Body of pancreas (tissue), 4 donors: ENCODE measurements at places on chromosomes 2 and 18. TPM values are rescaled to one million over a fixed set of nuclear protein-coding genes. Genes with fewer than 3 reads are reported as not detected.
A peak's percentile ranks its signal among the peaks of the same experiment; 100 is the strongest.

DNA sequence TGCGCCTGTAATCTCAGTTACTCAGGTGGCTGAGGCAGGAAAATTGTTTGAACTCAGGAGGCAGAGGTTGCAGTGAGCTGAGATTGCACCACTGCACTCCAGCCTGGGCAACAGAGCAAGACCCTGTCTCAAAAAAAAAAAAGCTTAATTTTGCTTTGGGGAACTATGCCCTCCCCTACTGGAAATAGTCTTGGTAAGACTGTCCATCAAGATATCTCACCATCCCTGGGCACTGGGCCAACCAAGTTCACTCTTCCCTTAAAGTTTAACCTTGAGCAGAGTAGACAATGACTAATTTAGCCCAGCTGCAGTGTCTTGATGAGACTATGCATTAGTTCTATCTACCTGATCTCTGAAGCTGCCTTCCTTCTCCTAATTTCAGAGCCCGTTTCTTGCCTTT, 44.7 kb downstream of the ASXL2 start:
- no peak for DNase-seq
- H3K4me1 ChIP-seq = peaks cover 21% of the 10 kb centered on the region
- no peaks in the 10 kb centered on the region for H3K27me3 ChIP-seq

GRCh38 chr2:55916473-55917049, 7.0 kb downstream of the EFEMP1 start:
- DNase-seq = no peak
- H3K27me3 ChIP-seq = no peaks in the 10 kb centered on the region
- H3K4me3 ChIP-seq = no peak overlapping the region
- H3K4me1 ChIP-seq = no peaks in the 10 kb centered on the region
- no peaks in the 10 kb centered on the region for H3K36me3 ChIP-seq

DNA sequence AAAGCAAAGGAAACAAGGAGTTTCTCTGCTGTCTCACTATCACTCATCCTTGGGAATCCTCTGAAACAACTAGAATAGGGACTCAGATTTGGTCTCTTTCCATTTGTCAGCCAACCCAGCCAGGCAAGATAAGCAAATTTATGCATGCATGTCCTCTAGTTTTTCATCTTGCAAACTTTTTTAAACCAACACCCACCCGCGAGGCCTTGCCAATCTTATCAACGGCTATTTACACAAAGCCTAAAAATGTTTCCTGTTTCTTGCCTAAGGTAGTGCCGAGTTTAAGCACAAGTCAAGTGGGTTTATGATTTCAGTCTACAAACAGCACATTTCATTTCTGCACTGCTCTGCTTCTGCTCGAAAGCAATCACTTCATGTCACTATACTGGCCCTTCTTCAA, 240.9 kb downstream of the STK39 start:
- peaks cover 10% of the 10 kb centered on the region for H3K4me1 ChIP-seq
- no peak overlapping the region for H3K4me3 ChIP-seq
- no peak for DNase-seq
- no peaks in the 10 kb centered on the region for H3K36me3 ChIP-seq
- no peaks in the 10 kb centered on the region for H3K27me3 ChIP-seq
- H3K27ac ChIP-seq = no peak overlapping the region

- H3K36me3 ChIP-seq = no peaks in the 10 kb centered on the region
- peak; percentile 68 for DNase-seq
- H3K27ac ChIP-seq = peak overlapping the region; percentile 2
Measured at GRCh38 chr2:100882645-100883613, 63.0 kb downstream of the NPAS2 start.

DNA sequence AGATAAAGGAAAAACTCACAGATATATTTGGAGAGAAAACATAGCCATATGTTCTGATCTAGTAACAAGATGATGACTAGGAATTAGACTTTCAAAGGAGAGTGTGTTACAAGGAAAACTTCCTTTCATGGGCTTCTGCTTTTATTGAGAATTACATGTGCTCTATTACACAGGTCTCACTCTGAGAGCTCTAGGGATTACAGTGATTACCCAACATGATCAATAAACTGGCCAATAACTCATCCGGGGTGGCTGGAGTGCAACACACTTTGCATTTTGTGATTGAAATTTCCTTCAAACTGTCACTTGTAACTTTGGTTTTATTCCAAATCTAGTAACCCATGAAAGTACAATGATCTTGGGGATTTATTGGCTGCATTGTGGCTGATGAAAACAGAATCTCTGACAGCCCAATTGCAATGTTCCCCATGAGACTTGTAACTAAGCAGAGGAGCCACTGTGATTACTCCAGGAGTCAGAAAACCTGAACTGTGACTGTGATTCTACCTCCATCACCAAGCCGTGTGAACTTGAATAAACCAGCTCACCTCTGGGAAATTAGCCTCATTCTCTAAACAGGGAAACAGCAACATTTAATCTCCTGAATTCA, 40.2 kb upstream of the LRRC30 start:
- no peaks in the 10 kb centered on the region for H3K36me3 ChIP-seq
- H3K4me3 ChIP-seq = no peak overlapping the region
- H3K4me1 ChIP-seq = no peaks in the 10 kb centered on the region
- no peak overlapping the region for H3K27ac ChIP-seq

DNA sequence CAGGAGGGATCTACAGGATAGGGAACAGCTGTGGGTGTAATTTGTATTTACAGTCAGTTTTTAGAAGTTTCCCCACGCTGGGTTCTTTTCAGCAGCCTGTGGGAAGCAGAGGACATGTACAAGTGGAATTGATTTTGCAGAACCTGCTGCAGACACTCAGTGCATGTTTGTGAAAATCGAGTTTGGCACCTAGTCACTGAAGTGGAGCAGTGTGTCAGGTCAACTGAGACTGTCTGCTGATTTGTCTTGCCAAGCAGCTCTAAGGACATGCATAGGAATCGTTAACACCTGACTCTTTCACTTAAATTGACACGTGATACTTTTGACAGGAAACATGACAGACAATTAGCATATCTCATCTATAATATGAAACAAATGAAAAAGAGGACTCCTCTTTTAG, 416.6 kb downstream of the TMX3 start:
- no peak overlapping the region for H3K27ac ChIP-seq
- H3K4me1 ChIP-seq = no peaks in the 10 kb centered on the region
- H3K27me3 ChIP-seq = no peaks in the 10 kb centered on the region
- H3K4me3 ChIP-seq = no peak overlapping the region

DNA sequence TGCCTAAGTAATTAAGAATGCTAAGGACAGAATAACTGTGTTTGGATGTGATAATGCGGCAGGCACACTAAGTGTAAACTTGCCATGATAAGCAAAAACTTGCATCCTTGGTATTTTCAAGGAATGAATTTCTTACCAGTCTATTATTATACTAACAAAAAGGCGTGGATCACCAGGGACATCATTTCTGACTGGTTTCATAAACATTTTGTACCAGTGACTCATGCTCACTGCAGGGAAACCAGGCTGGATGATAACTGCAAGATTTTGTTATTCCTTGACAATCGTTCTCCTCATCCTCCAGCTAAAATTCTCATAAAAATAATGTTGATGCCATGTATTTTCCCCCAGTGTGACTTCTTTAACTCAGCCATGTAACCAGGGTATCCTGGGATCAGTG, 289.5 kb downstream of the CDCA7 start:
- no peak overlapping the region for H3K27ac ChIP-seq
- no peaks in the 10 kb centered on the region for H3K27me3 ChIP-seq
- no peak for DNase-seq
- no peak overlapping the region for H3K4me3 ChIP-seq

DNA sequence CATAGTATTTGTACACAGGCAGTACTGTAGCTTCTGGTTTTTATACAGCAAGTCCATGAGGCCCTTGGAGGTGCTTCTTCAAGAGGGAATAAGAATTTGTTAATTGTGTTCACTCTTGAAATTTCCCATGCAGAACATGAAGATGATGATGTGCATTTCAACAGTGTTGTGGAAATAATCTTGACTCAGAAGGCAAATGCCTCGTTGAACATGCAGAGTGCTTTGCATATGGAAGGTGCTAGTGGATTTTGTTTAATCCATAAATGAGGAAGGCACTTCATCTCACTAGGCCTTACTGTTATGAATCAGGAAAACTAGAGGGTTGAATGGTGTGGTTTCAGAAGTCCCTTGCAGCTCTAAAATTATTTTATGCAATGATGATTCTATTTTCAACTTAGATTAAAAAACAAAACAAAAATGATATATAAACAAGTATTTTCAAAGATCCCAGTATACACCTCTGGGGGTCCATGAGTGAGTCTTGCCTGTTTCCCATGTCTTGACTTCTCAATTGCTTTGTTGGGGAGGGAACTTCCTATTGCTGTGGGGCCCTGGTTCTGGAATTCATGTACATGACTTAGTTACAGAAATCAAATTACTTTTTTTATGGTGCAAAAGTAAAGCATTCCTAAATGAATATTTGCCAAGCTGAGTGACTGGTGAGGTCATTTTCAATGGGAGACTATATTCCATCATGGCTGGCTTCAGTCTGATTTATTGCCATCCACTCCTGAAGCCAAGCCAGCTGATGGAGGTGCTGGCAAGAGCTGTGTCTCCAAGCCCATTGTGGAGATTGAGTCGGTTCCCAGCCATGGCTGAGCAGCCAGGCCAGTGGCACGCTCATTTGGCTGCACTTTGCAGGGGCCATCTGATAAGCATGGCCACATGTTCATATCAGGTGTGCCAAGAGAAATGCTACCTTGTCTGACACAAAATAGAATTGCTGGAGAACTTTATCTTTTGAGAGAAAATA, 56.5 kb downstream of the MGAT5 start:
- peak; percentile 54 for DNase-seq

DNA sequence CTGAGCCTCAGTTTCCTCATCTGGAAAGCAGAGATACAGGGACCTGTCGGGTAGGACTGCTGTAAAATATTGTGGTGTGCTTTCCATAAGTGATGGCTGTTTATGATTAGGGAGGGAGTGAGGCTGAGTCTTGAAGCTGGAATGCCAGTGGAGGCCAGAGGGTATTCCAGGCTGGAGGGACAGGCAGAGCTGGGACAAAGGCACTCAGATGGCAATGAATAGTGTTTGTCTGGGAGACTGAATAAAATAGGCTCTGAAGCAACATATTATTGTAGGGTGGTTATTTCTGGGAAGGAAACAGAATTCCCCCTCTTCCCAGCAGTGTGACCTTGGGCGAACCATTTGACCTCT, 120.7 kb downstream of the INHBB start:
- no peaks in the 10 kb centered on the region for H3K36me3 ChIP-seq
- no peak for DNase-seq
- peaks cover 46% of the 10 kb centered on the region for H3K4me1 ChIP-seq
- H3K4me3 ChIP-seq = no peak overlapping the region
- H3K27me3 ChIP-seq = no peaks in the 10 kb centered on the region
- no peak overlapping the region for H3K27ac ChIP-seq

DNA sequence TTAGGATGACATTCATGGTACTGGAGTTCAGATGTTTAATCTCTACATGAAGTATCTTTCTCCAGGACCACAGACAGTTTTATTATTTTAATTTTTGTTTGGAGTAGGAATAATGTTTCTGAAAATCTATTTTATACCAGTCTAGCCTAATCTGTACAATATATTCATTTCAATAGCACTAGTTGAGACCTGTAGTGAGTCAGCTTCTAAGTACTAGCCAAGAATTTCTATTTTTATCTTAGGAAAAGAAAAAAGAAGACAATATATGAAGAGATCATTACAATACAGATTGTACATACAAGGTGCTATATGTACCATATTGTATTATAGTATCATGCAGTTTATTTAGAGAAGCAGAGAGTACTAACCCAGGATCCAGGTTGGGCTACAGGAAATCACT, 826.9 kb upstream of the PIK3C3 start:
- no peak overlapping the region for H3K4me3 ChIP-seq
- H3K36me3 ChIP-seq = no peaks in the 10 kb centered on the region
- H3K27me3 ChIP-seq = no peaks in the 10 kb centered on the region
- H3K27ac ChIP-seq = no peak overlapping the region

GRCh38 chr2:54590216-54591120, 133.0 kb upstream of the EML6 start:
- H3K27me3 ChIP-seq = no peaks in the 10 kb centered on the region
- peaks cover 59% of the 10 kb centered on the region for H3K4me1 ChIP-seq
- H3K27ac ChIP-seq = peak overlapping the region; percentile 29
- no peak overlapping the region for H3K4me3 ChIP-seq
- H3K36me3 ChIP-seq = no peaks in the 10 kb centered on the region
- no peak for DNase-seq

DNA sequence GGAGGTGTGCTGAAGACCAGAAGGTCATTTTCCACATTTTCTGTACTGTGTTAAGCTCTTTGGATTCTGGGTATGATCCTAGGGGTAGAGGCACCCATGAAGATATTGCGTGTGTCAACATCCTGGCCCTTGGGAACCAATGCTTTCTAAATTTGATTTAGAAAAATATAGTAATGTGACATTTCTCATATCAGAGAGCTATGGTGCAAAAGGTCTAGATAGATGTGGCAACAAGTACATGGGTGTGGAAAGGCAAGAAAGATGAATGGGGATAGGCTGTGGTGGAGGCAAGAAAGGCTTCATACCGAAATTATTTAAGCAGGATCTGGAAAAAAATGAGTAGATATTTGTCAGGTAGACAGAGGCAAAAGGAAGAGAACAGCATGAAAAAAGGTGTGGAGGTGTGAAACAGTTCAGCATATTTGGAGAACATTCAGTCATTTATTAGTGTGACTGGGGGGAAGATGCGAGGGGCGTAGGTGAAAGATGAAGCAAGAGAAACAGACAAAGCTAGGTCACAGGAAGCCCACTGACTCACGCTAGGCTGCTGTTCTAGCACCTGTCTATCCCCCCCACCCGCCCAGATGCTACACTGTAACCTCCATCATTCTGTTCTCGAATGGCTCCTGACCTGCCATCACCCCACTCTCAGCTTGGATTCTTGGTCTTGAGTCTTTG, 11.7 kb downstream of the DOK1 start:
- H3K27me3 ChIP-seq = no peaks in the 10 kb centered on the region
- H3K27ac ChIP-seq = no peak overlapping the region
- H3K4me1 ChIP-seq = no peaks in the 10 kb centered on the region
- H3K36me3 ChIP-seq = no peaks in the 10 kb centered on the region
- H3K4me3 ChIP-seq = no peak overlapping the region
- DNase-seq = no peak

GRCh38 chr2:240124651-240125030, 11.5 kb downstream of the COPS9 start:
- DNase-seq = no peak
- no peaks in the 10 kb centered on the region for H3K4me1 ChIP-seq
- H3K36me3 ChIP-seq = peaks cover 6% of the 10 kb centered on the region
- H3K4me3 ChIP-seq = no peak overlapping the region
- no peaks in the 10 kb centered on the region for H3K27me3 ChIP-seq

DNA sequence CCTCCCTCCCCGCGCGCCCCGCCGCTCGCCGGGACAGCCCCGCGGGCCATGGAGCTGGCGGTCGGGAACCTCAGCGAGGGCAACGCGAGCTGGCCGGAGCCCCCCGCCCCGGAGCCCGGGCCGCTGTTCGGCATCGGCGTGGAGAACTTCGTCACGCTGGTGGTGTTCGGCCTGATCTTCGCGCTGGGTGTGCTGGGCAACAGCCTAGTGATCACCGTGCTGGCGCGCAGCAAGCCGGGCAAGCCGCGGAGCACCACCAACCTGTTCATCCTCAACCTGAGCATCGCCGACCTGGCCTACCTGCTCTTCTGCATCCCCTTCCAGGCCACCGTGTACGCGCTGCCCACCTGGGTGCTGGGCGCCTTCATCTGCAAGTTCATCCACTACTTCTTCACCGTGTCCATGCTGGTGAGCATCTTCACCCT, 865 bp downstream of the GALR1 start:
- peaks cover 31% of the 10 kb centered on the region for H3K4me1 ChIP-seq
- no peak for DNase-seq
- no peak overlapping the region for H3K27ac ChIP-seq

- H3K4me1 ChIP-seq = no peaks in the 10 kb centered on the region
- no peaks in the 10 kb centered on the region for H3K27me3 ChIP-seq
- H3K4me3 ChIP-seq = no peak overlapping the region
- no peak for DNase-seq
Measured at GRCh38 chr2:30721668-30722647, 85.3 kb downstream of the CAPN13 start.

The ADAM23 gene
- under 0.01 TPM for total RNA-seq

The ZNF385B gene
- not detected for total RNA-seq

The ACTG2 gene
- total RNA-seq = 0.52 TPM

The RGPD3 gene
- total RNA-seq = 0.26 TPM

The ALPP gene
- total RNA-seq = not detected

The TCF7L1 gene
- total RNA-seq = 2.1 TPM
